Activated naive CD4-positive, alpha-beta T cell treated with Interleukin-2 at 50 U/mL for 16 hours (primary cell): ENCODE measurements at places on chromosomes 2 and 18.

DNA sequence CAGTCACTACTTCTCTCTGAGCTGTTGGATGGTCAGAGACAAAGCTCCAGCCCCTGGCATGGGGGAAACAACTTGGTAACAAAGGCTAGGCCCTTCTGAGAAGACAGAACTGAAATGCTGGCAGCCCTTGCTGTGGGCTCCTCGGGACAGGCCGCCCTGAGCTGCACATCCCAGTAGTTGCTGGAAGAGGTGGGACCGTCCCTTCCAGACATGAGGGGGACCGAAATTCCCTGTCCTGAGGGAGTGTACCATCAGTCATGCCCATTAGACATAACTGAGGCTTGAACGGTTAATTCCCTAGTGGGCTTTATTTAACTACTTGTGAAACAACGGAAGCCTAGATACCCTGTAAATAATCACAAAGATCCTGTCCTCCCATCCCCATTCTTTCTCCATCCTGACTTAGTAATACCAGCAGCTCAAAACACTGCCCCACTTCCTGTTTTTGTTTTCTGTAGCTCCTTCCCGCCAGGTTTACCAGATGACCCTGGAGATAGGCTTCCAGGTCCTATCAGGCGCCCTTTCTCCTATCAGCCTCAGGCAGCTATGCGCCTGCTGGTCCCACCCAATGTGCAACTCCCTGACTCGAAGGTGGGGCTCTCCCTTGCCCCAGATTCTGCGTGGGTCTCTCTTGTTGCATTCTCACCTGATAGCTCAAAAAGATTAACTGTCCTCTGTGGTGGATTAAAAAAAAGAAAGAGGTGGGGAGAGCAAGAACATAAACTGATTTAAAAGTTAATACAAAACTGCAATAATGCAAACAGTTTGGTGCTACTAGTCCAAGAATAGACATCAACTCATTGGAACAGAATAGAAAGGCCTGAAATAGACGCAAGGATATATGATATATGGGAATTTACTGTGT, 37.0 kb upstream of the NT5DC4 start:
- no peak for DNase-seq

DNA sequence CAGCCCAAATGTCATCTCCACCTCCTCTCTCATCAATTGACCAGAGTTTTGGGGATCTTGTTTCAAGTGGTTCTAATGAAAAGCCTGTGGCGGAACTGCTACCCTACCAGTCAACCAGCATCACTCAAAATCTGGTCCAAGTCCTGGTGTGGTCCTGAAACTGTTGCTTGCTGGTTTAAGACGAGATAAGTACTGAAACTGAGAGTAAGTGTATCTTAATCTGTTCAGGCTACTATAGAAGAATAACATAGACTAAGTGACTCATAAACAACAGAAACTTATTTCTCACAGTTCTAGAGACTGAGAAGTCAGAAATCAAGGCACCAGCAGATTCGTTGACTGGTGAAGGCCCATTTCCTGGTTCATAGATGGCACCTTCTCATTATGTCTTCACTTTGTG, 879 bp upstream of the GALNT5 start:
- peak; percentile 23 for DNase-seq

- DNase-seq: no peak
Measured at GRCh38 chr2:237459741-237460174, 27.3 kb upstream of the MLPH start.

- DNase-seq: no peak
Measured at GRCh38 chr2:240510513-240511210, 47.1 kb downstream of the ANKMY1 start.

GRCh38 chr18:1017227-1018058, 112.8 kb downstream of the ADCYAP1 start:
- DNase-seq: no peak

GRCh38 chr2:70474256-70474848, 79.3 kb downstream of the TGFA start:
- no peak for DNase-seq

DNA sequence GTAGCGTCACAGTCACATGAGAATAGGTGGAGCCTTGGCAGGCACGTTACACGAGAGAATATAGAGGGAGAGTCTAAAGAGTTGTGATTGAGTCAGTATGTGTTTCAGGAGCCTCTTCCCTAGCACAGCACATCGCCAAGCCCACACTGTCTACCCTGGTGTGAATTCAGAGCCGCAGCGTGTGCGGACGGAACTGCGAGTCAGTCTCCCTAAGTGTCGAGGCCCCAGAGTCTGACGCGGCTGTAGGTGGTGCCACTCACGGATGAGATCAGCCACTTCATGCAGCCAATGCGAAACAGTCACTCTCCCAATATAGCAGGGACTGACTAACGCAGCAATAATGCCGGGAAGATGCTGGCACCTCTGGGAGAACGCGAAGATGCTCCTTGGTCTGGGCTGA, 587.3 kb upstream of the ID2 start:
- no peak for DNase-seq

- DNase-seq: no peak
Measured at GRCh38 chr18:12879840-12880540, 4.0 kb downstream of the PTPN2 start.

- no peak for DNase-seq
Measured at GRCh38 chr18:46711444-46711863, 45.4 kb downstream of the ST8SIA5 start.

DNA sequence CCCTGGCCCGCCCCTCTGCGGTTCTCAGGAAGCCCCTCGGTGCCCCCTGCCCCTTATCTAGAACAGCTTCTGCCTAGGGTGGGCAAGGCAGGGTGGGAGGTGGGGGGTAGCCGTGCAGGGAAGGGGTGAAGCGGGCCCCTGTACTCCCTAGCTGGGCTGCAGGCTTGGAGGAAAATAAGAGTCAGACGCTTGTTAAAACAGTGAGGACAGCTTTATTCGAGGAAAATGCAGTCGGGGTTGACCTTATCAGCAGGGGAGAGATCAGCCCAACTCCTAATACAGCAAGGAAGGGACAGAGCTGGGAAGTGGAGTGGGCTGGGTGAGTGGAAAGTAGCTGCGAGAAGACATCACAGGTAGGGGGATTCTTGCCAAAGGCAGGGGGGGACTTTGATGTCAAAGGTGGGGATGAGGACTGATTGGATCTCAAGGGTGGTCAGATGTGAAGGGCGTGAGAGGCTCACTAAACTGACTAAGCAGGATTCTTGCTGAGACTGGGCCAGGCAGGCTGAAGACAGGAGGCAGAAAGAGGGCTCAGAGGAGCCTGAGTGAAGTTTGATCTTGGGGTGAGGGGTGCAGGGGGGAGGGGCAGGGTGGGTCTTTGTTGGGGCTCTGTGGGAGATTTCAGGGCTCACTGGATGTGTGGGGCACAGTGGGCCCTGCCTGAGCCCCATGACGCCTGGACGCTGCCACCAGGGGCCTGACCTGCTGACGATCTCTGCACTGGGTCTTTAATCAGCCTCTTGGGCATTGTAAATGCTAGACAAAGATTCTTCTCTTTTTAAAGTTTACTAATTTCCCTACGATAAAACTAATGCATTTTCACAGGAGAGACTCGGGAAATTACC, 29.9 kb downstream of the HPCAL1 start:
- no peak for DNase-seq

- DNase-seq: no peak
Measured at GRCh38 chr2:66547887-66548286, 113.0 kb downstream of the MEIS1 start.

DNA sequence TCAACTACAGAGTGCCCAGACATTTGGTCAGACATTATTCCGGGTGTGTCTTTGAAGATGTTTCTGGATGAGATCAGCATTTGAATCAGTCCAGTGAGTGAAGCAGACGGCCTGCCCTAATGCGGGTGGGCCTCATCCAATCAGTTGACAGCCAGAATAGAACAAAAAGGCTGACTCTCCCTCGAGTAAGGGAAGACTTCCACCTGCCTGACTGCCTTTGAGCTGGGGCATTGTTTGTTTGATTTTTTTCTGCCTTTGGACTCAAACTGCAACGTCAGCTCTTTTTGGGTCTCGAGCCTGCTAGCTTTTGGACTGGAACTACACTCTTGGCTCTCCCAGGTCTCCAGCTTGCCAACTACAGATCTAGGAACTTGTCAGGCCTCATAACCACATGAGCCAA, 111.7 kb upstream of the AGAP1 start:
- no peak for DNase-seq

DNA sequence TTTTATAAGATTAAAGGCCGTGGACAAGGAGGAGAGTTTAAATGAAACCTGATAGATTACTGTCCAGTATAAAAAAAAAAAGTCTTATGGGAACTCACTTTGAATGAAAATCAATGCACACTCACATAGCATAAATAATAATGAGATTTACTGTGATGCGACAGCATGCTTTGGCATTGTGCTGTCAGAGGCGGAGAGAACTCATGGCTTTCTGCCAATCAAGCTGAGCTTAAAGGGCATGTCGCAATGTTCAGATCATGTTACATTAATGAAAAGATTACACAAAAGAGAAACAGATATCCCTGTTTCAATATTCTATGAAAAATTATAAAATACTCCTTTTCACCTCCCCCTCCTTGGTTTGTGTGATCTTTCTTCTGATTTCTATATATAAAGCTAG, 310.8 kb downstream of the ERBB4 start:
- no peak for DNase-seq

DNA sequence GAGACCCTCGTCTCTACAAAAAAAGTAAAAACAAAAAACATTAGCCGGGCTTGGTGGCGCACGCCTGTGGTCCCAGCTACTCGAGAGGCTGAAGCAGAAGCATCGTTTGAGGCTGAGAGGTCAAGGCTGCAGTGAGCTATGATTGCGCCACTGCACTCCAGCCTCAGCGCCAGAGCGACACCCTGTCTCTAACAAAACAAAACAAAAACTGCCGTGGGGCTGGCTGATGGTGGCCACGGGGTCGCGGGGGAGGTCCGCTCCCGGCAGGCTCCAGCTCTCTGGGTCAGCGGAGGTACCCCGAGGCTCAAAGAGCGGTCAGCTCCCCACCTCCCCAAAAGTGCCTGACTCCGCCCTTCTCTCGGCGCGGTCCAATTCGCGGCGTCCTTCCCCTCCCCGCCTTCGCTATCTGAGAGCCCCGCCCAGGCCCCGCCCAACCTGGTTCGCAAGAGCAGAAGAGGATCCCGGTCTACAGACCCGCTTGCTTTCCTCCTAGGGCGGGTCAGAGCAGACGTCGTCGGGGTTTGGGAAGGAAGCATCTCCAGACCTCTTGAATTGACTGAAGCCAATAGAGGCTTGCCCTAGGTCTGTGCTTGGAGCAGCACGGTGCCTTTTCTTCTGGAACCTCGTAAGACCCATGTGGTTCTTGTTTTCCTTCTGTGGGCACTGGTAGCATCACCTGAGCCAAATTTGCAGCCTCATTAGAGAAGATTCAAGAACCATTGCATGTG, 7.8 kb downstream of the RAX start:
- DNase-seq: no peak

GRCh38 chr2:9710311-9710710, 79.5 kb upstream of the YWHAQ start:
- DNase-seq: peak; percentile 39

DNA sequence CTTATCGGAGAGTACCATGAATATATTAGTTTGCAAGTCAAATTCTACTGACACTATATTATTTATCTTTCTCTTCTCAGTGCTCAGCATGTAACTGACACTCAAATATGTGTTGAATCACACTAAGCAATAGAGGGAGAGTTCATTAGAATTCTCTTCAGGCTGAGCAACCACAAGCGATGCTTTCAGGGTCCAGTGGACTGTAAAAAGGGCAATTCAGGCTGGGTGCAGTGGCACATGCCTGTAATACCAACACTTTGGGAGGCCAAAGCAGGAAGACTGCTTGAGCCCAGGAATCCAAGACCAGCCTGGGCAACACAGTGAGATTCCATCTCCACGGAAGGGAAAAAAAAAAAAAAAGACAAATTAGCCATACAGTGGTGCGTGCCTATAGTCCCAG, 16.3 kb downstream of the PDE6D start:
- DNase-seq: no peak

GRCh38 chr18:26135548-26135947, 1.9 kb downstream of the PSMA8 start:
- no peak for DNase-seq
